ENCODE measurements at places on chromosomes 7 and 10. TPM values are rescaled to one million over a fixed set of nuclear protein-coding genes. Genes with fewer than 3 reads are reported as not detected.

Gene TSPAN12
- not detected for total RNA-seq

Gene PTPRE
- total RNA-seq: 31.3 TPM

Gene AS3MT
- 0.39 TPM for total RNA-seq

Gene OR2A42
- not detected for total RNA-seq

Gene RTKN2
- total RNA-seq: 18.7 TPM

Gene LIPF
- not detected for total RNA-seq

Gene COL28A1
- 0.16 TPM for total RNA-seq

Gene TET1
- 0.91 TPM for total RNA-seq

Gene PAX4
- total RNA-seq: not detected

Gene DPP6
- total RNA-seq: not detected

Gene SLC13A1
- total RNA-seq: not detected

Gene PIP
- not detected for total RNA-seq

Gene TAS2R5
- total RNA-seq: 1.3 TPM

Gene SMO
- total RNA-seq: 2.0 TPM

Gene PRKAG2
- 23.2 TPM for total RNA-seq

Gene SNX10
- 37.4 TPM for total RNA-seq

Gene FXYD4
- total RNA-seq: not detected

Gene MAPK8
- total RNA-seq: 43.3 TPM

Gene SYT15B
- total RNA-seq: not detected

Gene SHH
- 0.05 TPM for total RNA-seq

Gene ADAM12
- 1.0 TPM for total RNA-seq

Gene ELFN1
- total RNA-seq: not detected

Gene NAT16
- total RNA-seq: not detected

Gene GIMAP7
- 45.1 TPM for total RNA-seq

Gene OIT3
- not detected for total RNA-seq

Gene CDNF
- 3.2 TPM for total RNA-seq

Gene LRIT1
- total RNA-seq: not detected

Gene EN2
- not detected for total RNA-seq

Gene OPN1SW
- total RNA-seq: not detected

Gene CUZD1
- total RNA-seq: 1.7 TPM

Gene KDM7A
- total RNA-seq: 39.2 TPM

Gene GET4
- total RNA-seq: 34.9 TPM

Gene SORBS1
- total RNA-seq: 1.2 TPM

Gene FAM25A
- total RNA-seq: not detected

Gene C10orf67
- 0.84 TPM for total RNA-seq

Gene OR6B1
- not detected for total RNA-seq

Gene MORN4
- total RNA-seq: 7.6 TPM

Gene FOXK1
- total RNA-seq: 38.6 TPM

Gene GGCT
- 84.4 TPM for total RNA-seq

Gene BMPER
- not detected for total RNA-seq

Gene LEP
- total RNA-seq: not detected

Gene CC2D2B
- total RNA-seq: not detected

Gene SLC13A4
- not detected for total RNA-seq
